ENCODE measurements at places on chromosomes 12 and 14.

- no peak for DNase-seq
These were observed 31.6 kb downstream of the FAM222A start for GRCh38 chr12:109744986-109745942.

DNA sequence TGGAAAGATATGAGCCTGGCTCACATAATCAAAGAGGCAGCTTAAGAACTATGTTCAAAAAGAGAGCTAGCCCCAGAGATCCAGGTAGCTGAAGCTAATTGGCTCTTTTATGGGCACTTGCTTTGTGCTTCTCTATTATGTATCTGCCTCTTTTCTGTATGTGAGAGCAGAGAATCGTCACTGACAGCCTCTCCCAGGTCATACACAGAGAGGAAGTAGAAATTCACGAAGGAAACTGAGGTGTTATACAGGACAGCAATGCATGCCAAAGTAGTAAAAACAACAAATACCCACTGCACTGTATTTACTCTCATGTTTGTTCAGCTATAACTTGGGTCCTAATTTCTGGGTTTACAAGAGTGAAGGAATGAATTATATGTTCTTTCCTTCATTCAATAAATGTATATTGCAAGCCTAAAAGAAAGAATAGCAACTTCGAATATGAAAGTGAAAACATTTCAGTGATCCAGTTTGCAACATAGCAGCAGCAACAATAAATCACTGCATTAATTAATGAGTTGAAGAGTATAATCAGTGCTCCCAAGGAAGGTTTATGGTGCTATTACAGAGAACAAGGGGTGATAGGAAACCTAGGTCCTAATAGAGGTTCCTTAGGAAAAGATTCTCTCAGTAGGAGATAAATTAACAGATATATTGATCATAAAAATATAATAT, 47.1 kb upstream of the ATXN7L3B start:
- no peak for DNase-seq

DNA sequence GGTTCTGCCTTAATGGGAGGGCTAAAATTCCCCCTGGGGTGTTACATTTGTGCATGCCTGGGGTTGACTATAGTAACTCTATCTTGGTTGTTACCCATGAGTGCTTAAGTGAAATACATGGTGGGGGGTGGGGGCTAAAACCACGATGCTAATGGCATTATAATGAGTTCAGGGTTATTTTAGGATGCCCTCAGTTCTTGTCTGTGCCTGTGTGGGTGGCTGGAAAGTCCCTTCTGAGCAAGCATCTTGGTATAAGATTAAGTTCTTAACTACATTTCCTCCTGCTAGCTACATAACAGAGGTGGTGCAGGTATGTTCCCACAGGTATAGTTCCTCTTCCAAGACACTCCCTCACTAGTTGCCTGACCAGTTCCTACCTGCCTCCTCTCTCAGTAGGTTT, 822.3 kb downstream of the LRFN5 start:
- no peak for DNase-seq

DNA sequence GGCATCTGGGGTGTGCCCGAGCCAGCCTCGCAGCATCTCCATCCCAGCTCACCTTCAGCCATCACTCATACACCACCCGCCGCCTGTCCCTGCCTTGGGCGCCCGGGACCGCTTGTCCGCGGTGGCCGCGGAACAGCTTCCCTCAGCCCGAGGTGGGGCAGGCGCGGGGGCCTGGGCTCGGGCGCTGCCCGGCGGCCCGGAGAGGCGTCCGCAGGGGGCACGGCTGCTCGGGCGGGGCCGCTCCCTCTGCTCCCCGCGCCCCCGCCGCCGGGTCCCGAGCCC, 430 bp downstream of the SLC41A2 start:
- no peak for DNase-seq

- no peak for DNase-seq
These were observed 48.7 kb upstream of the NAV3 start for GRCh38 chr12:77782034-77782433.

GRCh38 chr12:92065018-92065499, 80.6 kb downstream of the BTG1 start:
- no peak for DNase-seq

- DNase-seq, result no peak
These were observed 27.2 kb downstream of the GLT8D2 start for GRCh38 chr12:104022786-104023185.

- no peak for DNase-seq
These were observed 32.0 kb downstream of the SSH1 start for GRCh38 chr12:108825201-108825950.

DNA sequence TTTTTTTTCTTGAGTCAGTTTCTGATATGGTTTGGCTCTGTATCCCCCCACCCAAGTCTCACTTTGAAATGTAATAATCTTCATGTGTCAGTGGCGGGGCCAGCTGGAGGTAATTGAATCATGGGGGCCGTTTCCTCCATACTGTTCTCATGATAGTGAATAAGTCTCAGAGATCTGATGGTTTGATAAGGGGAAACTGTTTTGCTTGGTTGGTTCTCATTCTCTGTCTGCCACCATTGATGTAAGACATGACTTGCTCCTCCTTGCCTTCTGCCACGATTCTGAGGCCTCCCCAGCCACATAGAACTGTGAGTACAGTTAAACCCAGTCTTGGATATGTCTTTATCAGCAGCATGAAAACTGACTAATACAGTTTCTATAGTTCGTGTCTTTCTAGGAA, 42.9 kb downstream of the WNK1 start:
- DNase-seq, result no peak

GRCh38 chr12:6437586-6437985, 7.2 kb upstream of the CD27 start:
- no peak for DNase-seq

DNA sequence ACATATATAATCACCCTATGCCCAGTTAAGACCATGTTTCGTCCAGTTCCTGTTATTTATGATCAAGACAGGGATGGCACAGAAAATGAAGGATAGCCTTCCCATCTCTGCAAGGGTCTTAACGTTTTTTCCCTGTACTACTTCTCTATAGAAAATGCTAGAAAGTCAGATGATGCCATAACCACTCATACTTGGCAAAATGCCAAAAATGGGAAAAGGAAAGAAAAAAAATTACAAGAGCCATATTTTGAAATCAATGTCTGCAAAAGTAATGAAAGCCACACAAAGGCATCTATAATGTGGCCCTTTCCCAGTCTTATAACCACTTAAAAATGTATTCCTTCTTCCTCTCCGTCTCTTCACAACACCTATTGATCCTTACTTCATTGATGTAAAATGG, 1.8 kb upstream of the MYL6B start:
- DNase-seq, result no peak

GRCh38 chr12:5456906-5457305, 25.0 kb downstream of the NTF3 start:
- DNase-seq, result no peak

- DNase-seq, result no peak
These were observed 341.7 kb upstream of the KITLG start for GRCh38 chr12:88921890-88922532.

DNA sequence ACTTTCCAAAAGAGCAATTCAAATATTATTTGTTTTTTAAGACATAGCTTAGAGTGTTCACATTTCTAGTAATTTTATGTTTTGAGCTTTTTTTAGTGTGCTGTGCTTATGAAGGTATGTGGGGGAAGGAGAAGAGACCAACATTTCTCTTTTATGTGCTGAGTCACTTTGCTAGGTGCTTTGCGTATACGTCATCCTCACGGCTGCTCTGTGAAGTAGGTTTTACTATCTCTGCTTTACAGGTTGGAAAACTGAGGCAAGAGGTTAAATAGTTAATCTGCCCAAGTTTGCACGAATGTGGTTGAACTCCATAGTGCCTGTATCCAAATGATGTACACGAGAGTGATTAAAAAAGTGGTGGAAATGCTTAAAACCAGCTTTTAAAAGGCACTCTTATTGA, 75.9 kb downstream of the AEBP2 start:
- DNase-seq, result no peak

GRCh38 chr12:101695706-101696105, 1.7 kb upstream of the CHPT1 start:
- no peak for DNase-seq

- no peak for DNase-seq
These were observed 21.1 kb upstream of the TTC7B start for GRCh38 chr14:90837355-90837754.

DNA sequence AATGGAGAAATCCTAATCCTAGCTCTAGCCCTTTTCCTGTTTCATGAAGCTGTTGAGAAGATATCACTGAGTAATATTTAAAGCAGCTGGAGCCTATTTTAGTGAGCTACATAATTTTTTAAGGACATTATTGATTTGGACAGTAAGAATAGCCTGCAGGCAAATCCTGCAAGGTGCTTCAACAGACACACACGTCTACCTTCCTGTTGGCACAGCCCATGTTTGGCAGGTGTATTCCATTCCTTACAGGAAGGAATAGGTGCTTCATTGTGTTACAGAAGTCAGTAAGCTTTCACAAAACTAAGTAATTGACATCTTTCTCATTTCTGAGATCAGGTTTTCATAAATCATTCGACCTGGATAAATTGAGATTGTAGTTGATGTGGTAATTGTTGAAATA, 50.6 kb downstream of the FOXA1 start:
- no peak for DNase-seq

- no peak for DNase-seq
These were observed 70.9 kb downstream of the MON2 start for GRCh38 chr12:62537551-62537950.

DNA sequence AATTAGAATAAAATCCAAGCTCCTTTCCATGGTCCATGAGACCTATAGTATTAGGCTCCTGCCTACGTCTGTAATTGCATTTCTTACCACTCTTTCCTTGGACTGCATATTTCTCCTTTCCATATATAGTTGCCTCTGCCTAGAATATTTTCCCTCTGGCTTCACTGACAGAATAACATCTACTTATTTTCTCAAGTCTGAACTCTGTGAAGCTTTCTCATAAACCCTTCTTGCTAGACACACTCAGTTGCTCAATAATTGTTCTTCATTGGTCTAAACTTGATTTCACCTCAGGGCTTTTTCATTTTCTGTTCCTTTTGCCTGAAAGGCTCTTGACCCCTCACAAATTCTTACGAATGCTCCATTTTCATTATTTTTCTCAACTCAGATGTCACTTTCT, 36.9 kb upstream of the KRAS start:
- no peak for DNase-seq

GRCh38 chr14:89317051-89317691, 99.9 kb downstream of the FOXN3 start:
- DNase-seq, result no peak

DNA sequence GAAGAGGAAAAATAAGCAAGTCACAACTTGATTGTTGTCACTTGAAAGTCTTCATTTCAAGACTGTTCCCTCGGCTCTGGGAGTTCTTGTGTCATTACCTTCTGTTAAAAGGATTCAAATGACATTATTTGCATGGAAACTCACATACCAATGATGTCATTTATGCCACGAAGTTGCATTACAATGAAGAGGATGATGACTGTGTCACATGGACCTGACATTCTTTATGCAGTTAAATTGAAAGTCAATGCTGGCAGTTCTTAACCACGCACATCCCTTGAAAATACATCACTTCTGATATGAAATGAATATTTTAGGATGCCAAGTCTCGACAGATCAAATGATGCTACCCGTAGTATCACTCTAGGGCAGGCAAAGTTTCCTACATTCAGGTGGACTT, 1069.5 kb downstream of the VRK1 start:
- no peak for DNase-seq

- DNase-seq, result no peak
These were observed 7.6 kb downstream of the SLC38A2 start for GRCh38 chr12:46364777-46365580.

- no peak for DNase-seq
These were observed 87.0 kb downstream of the FRMD6 start for GRCh38 chr14:51738754-51739153.

DNA sequence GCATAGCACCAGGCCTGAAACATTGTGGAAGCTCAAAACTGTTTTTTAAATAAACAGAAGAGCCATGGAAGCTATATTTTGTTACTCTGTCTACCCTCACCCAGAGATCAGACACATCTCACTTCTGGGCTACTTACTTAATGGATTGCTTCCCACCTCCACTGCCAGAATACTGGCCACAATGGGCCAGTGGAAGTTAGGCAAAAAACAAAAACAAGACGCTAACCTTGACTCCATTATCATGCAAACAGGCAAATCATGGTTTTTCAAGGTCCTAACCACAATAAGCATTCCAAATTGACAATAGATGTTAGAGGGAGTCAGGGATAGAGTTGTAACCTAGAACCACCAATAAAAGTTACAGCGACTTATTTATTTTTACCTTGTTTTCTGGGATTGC, 52.7 kb upstream of the PTCSC3 start:
- no peak for DNase-seq

DNA sequence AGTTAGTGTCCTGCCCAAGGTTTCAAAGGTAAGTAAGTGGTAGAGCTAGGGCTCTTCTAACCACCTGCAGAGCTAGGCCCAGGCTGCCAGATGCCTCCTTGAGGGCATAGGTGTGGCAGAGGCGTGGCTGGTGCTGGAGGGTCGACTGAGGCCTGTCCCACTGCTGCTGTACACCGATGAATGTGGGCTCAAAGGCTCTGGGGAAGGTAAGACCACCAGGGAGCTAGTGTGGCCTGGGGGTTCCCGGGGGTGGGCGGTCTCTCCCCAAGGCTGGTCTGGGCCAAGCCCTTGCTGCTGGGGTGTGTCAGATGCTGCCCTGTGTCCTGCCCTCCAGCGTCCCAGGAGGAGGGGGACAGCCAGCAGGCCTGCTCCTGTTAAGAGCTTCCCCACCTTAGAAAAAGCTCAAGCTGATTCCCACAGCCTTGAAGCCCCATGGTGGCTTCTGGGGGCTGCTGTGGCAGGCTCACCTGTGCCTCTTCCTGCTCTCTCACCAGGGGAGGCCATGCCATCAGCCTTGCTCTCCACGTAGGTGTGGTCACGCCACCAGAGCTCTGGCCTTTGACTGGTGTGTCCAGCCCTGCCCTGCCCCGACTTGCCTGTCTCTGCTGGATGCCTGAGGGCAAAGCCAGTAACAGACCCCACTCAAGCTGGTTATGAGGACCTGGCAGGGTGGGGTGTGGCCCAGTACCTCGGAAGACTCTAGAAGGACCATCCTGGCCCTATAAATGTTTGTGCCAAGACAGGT, 36.8 kb downstream of the SH2B3 start:
- DNase-seq, result no peak

GRCh38 chr12:84506282-84506681, 406.3 kb downstream of the SLC6A15 start:
- no peak for DNase-seq

- DNase-seq, result no peak
These were observed 20.8 kb upstream of the FBLN5 start for GRCh38 chr14:91968280-91968679.

DNA sequence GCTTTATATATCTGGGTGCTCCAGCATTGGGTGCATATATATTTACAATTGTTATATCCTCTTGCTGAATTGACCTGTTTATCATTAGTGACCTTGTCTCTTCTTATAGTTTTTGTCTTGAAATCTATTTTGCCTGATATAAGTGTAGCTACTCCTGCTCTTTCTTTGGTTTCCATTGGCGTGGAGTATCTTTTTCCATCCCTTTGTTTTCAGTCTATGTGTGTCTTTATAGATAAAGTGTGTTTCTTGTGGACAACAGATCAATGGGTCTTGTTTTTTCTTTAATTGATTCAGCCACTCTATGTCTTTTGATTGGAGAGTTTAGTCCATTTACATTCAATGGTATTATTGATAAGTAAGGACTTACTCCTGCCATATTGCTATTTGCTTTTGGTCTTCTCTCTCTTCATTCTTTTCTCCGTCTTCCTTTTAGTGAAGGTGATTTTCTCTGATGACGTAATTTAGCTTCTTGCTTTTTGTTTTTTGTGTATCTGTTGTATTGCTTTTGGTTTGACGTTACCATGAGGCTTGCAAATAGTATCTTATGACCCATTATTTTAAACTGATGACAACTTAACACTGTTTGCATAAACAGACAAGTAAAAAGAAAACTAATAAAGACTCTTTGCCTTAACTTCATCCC, 347.6 kb downstream of the TMEM121 start:
- no peak for DNase-seq
